ENCODE measurements at places on chromosomes 12 and 14.

- no peak for DNase-seq
These were observed 118.9 kb downstream of the VEZT start for GRCh38 chr12:95336387-95337067.

DNA sequence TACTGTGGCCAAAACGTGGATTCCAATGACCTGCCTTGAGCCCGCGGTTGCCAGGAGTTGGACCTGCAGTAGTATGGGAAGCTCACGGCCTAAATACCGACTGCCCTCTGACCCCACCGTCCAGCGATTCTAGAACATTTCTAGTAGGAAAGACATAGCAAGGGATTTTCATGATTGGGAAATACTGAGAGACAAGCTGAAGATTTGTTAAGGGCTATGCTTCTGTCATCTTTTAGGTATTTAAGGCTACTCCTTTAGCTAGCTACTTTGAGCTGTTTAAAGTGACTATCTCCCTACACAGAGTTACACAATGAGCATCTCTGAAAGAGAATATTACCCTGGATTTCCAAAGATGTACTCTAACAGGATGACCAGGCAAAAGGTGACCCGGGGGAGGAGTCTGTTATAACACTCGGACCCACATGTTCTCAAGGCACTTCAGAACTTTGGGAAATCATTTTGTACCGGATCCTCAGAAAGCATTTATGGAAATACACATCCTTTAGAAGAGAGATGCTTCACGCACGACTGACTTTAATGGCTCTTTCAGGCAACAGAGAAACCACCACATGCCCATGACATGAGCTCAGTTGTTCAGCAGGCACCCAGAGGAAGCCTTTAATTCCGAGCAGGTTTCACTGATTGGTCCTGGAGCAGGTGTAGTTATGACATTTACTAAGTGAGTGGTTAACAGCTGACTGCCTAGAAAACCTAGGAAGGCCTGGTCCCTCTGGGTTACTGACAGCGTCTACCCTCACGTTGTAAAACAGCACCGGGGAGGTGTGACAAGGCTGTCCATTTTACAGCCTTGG lies 4.2 kb downstream of the BAG5 start:
- no peak for DNase-seq

DNA sequence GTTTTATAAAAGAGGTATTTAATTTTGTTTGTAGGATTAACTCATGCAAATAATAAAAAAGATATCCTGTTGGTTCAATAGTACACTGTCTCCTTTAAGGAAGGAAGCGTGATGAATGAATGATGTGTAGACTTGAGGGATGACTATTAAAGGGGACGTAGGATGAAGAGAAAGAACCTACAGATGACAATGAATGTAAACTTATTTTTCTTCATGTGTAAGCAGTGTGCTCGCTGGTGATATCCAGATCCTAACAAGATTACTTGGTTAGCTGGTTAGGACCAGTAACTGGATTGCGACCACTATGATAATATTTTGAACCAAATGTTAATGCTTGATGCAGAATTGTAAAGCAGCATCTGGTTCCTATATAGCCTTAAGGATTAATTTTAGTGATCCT lies 2.6 kb downstream of the ARF6 start:
- no peak for DNase-seq

DNA sequence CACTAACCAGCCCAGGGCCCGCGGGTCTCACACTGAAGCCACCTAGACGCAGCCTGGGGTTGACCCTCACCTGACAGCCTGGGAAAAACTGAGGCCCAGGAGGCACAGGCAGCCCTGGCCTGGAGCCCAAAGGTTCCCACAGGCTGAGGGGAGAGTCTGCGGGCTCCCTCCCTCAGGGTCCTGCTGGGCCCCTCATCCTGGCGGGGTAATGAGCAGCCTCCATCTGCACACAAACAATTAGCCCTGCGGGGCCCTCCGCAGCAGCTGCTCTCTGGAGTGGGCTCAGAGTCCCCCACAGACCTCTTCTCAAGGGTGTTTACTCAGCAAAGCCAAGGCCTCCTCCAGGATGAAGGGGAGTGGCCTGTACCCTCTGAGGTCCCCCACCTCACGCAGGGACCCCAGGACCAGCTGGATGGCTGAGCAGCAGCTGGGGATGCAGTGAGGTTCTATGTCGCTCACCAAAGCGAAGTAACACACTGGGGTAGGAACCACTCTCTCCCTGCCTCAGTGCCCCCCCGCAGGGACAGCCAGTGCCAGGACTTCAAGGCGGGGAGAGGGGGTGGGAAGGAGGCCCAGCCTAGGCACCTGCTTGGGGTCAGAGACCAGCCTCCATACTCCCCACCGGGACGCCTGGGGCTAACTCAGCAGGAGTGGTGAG lies 7.3 kb downstream of the AKT1 start:
- no peak for DNase-seq

GRCh38 chr12:89169321-89169720 lies 183.0 kb downstream of the DUSP6 start:
- no peak for DNase-seq

- DNase-seq: no peak
These were observed 77.1 kb upstream of the FUT8 start for GRCh38 chr14:65335411-65335947.

- DNase-seq: no peak
These were observed 1981.7 kb upstream of the FLRT2 start for GRCh38 chr14:83548061-83548839.

DNA sequence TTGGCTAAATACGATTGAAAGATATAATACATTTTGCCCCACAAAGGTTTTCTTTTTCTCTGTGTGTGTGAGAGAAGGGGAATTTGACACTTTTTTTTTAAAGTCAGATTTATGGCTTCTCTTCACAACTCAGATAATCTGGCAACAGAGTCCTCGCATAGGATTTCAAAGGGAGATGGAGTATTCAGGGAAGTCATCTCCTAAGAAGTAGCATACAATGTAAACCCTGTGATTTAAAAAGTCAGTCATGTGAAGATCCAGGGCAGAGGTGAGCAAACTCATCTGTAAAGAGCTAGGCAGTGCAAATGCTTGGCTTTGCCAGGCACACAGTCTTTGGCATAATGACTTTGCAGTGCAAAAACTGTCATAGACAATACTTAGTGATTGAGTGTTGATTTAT lies 1526.3 kb downstream of the AACS start:
- no peak for DNase-seq

DNA sequence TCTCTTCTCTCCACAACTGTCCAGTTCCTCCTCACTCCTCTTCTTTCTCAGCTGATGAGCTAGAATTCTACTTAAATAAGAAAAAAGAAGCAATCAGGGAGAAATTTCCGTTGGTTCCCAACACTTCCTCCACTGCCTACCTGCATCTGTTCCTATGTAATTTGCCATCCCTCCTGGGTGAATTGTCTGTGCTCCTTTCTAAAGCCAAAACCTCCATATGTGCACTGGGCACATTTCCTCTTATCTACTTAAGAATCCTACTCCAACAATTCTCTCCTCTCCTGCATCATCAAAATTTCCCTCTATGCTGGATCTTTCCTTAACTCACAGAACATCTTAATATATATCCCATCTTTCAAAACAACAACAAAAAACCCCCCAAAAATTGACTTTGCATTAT lies 35.2 kb downstream of the GPR65 start:
- DNase-seq: no peak
